ENCODE measurements at places on chromosomes 4 and X.

DNA sequence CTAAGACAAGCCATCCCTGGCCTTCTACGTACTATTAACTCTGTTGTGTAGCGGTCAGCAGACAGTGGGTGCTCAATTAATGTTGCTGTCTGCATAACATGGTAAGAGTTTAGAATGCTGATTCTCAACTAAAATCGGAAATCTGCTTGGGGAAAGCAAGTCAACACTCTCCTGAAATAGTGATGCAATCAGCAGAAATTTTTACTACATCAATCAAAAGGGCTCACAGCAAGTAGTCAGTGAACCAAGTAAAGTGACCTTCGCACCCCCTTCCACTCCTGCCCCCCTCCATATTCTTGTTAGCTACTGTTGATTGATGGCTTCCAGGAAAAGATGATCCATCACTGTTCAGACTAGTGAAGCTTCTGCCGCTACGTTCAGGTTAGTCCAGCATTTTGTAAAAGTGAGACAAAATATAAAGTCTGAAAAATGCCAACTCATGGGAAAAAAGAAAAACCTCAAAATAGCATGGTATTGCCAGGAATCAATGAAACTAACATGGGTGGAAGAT, 247.9 kb downstream of the HNRNPD start:
- no peak for DNase-seq

GRCh38 chr4:62243895-62244294, 1043.8 kb downstream of the ADGRL3 start:
- DNase-seq = no peak

- no peak for DNase-seq
Observed at GRCh38 chr4:112515198-112516065, 548 bp downstream of the NEUROG2 start.

DNA sequence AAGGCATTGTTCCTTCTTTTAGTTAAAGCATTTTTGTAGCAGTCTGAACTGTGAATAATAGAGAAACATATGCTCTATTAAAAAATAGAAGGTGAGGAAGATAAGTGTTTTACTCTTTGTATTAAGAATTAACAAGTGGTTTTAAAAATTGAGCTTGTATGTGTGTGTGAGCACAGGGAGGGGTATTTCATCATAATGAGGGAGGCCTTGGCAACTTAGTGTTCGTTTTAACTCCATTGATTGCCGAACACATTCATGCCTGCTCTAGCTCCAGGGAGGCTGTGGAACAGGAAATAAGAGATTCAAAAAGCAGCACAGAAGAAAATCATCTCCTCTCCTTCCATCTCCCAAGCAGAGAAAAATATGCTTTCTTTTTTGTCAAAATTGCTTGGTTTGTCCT, 14.8 kb downstream of the SHROOM3 start:
- DNase-seq = no peak

DNA sequence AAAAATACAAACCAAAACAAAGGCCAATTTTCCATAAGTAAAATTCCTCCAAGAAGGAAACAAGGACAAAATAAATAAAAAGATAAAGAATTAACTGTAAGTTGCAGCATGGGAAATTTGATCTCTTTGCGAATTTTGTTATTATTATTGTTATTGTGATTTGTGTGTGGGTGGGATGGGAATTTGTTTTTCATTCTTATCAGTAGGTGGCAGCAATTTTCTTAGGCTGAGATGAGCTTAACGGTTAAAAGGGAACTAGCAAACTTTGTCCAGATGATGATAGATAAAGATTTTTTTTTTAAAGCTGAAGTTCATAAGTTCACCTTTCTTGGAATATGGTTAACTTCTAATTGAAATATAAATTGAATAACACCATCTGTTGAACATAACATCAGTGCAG, 83.2 kb upstream of the IL1RAPL2 start:
- no peak for DNase-seq

- DNase-seq = no peak
Observed at GRCh38 chr4:153549405-153549804, 83.2 kb downstream of the TMEM131L start.

- no peak for DNase-seq
Observed at GRCh38 chr4:90078440-90078839, 48.8 kb upstream of the CCSER1 start.

DNA sequence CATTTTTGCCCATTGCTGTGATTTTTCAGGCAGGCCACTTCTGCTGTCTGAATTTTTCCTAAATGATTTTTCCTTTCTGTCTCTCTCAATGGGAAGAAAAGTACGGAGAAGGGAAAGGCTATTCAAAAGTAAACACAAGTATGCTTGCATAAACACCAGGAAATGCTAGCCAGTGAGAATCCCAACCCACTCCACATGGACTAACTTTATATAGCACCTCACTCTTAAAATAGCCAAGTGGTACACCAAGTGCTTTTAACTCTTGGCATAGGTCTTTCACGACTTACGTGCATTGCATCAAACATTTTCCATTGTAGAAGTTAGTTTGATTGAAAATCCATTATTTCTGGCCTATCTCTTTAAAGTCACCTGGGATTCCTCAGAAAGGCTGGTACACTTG, 178.9 kb upstream of the SPANXN1 start:
- DNase-seq = no peak

- no peak for DNase-seq
Observed at GRCh38 chr4:173247321-173247720, 78.7 kb downstream of the GALNT7 start.

DNA sequence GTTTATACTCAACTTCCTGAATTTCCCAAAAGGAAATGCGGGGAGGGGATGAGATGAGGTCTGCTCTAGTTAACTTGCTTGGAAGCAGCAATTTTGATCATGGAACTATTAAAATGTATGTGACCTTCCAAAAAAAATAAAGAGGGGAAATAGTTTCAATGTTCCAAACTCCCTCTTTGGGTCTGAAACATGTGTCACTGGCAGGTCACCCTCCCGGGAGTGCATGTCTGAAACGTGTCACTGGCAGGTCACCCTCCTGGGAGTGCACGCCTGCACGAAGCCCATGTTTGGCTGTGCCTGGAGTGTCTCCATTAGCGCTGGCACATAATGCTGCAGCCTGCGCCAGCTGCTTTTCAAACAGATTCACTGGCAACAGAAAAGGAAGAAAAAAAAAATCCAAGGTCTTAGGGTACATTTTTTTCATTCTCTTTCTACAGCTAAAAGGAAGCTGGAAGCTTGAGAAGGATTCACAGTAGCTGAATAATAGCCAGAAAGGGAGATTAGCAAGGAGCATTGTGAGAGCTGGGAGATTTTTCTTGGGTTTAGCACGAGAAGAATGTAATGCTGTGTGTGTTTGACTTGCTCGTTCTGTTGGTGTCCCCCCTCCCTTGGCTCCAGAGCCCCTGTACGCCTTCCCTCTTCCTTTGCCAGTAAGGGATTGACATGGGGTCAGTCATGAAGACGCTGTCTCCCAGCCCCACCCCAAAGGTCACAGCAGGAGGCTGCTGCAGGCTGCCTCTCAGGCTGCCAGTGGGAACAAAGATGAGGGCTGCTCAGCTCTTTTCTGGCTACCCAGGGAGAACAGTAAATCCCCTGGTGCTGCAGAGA, 39.2 kb upstream of the TLR3 start:
- no peak for DNase-seq

GRCh38 chr4:82721819-82722423, 76.7 kb downstream of the SCD5 start:
- DNase-seq = no peak

All from GM12864 (cell line).